Activated CD4-positive, alpha-beta T cell treated with anti-CD3 and anti-CD28 coated beads, Interleukin-2, amount 50 U/mL, for 48 hours (primary cell): ENCODE measurements at places on chromosomes 11 and 22.
A peak's percentile ranks its signal among the peaks of the same experiment; 100 is the strongest.

DNA sequence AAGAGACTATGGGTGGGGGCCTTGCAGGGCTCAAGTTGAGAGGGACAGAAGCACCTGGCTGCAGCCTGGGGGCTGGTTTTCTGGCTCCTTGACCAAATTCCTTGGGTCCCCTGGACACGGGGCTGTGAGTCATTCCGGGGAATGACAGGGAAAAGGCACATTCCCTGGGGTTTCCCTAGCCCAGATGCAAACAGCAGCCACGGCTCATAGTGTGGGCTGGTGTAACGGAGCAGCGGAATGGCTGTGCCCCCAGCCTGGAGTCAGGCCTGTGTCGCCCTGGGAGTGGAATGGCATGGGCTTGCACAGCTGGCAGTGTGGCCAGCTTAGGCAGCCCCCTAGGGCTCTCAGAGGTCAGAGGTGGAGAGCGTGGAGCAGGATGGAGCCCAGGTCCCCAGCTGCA lies 77.6 kb upstream of the KCNQ1OT1 start:
- DNase-seq: peak; percentile 1

- DNase-seq: no peak
Observed at GRCh38 chr11:114216796-114217180, 79.4 kb upstream of the NNMT start.

GRCh38 chr11:19455731-19456130 lies 215.0 kb upstream of the E2F8 start:
- no peak for DNase-seq

- no peak for DNase-seq
Observed at GRCh38 chr11:14593671-14594070, 49.9 kb upstream of the PDE3B start.

- DNase-seq: no peak
Observed at GRCh38 chr11:119991669-119992068, 146.2 kb downstream of the TRIM29 start.

DNA sequence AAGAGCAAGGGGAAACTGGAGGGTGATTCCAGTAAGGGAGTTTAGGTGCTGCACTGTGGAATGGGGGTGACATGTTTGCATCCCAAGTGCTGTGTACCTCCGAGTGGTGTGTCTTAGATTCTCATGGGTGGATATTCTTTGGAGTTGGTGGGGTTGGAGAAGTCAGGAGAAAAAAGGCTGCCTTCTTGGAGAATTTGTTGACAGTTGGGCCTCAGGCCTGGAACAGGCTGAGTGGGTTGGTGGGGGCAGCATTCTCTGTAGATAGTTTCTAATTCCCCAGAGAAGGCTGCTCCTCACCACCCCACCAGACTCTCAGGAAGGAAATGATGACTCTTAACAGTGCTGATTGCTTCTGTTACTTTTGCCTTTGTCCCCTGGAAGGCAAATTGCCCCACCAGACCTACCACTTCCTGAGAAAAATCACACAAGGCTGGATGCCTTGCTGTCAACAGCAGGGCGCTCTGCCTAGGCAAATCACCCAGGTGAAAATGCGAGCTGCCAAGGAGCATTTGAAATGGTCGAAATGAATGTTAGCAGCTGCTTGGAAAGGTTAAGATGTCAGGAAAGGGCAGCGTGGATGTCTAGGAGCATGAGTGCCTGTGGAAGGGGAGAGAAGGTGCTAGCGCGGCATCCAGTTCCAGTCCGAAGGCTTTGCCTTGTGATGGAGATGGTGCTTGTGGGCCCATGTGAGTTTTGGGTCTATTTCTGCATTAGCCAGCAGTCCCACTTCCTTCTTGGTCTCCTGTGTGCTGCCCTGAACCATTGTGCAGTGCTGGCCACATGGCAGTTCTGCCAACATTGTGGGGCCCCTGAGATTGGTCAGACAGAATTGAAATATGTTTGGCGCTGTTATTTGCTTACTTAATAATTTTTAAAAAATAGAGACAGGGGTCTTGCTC lies 29.7 kb upstream of the SORL1-AS1 start:
- peak; percentile 58 for DNase-seq

DNA sequence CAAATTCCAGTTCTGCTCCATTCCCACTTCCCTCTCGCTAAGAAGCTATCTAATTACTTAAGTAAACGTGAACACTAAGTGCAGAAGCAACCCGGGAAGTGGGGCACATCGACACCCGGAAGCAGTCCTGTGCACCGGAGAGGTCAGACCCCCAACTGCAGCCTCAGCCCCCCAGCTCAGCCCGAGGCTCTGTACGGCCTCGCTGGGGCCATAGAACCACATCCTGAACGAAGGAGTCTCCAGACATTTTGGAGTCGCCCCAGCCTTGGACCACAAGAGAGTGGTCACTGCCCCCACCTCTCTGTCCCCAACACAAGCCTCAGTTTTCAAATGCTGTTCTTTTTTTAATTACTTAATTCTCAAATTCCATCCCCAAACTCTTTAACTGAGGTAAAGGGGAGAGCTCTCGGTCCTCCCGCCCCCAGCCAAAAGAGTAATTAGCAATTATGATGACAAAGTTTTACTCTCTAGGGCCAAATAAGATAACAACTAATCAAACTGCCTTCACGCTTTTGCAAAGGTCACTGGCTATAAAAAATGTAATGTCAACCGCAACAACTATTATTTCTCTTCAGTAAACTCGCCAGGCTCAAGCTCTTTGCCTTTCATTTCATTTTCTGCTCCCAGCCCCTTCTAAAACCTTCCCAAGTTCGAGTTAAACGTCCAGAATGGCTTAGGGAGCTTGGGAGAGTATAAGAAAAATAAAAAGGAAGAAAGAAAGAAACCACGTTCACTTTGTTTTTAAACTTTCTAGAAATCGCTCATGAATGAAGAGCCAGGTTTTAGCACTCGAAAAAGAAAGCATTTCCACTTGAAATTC lies 2.2 kb downstream of the PAX6 start:
- no peak for DNase-seq

- DNase-seq: no peak
Observed at GRCh38 chr22:27057717-27058116, 400.3 kb downstream of the MIAT start.

- DNase-seq: no peak
Observed at GRCh38 chr11:64801561-64802369, 1.2 kb downstream of the MAP4K2 start.
